ENCODE measurements at places on chromosomes 4 and X. TPM values are rescaled to one million over a fixed set of nuclear protein-coding genes. Genes with fewer than 3 reads are reported as not detected.
A peak's percentile ranks its signal among the peaks of the same experiment; 100 is the strongest.

Gene MUC7
- total RNA-seq = not detected

- no peak overlapping the region for H3K4me3 ChIP-seq
- no peak overlapping the region for H3K27ac ChIP-seq
- H3K36me3 ChIP-seq = no peaks in the 10 kb centered on the region
Measured at GRCh38 chrX:17798921-17799320, 61.6 kb downstream of the SCML1 start.

DNA sequence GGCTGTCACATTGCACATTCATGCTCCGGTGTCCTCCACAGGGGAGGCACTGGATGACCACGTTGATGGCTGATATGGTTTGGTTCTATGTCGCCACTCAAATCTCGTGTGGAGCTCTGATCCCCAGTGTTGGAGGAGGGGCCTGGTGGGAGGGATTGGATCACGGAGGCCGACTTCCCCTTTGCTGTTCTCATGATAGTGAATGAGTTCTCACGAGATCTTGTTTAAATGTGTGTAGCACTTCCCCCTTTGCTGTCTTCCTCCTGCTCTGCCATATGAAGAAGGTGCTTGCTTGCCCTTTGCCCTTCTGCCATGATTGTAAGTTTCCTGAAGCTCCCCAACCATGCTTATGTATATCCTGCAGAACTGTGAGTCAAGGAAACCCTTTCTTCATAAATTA lies 22.3 kb upstream of the NAT8L start:
- no peaks in the 10 kb centered on the region for H3K36me3 ChIP-seq
- no peak overlapping the region for H3K4me3 ChIP-seq
- peaks cover 3% of the 10 kb centered on the region for H3K4me1 ChIP-seq
- peaks cover 26% of the 10 kb centered on the region for H3K27me3 ChIP-seq
- DNase-seq = no peak
- no peak overlapping the region for H3K27ac ChIP-seq

Gene MYOZ2
- not detected for total RNA-seq

Gene MAOA
- 0.21 TPM for total RNA-seq

- DNase-seq = no peak
- peaks cover 3% of the 10 kb centered on the region for H3K27me3 ChIP-seq
- no peaks in the 10 kb centered on the region for H3K36me3 ChIP-seq
- H3K4me1 ChIP-seq = no peaks in the 10 kb centered on the region
- no peak overlapping the region for H3K4me3 ChIP-seq
Measured at GRCh38 chr4:175988511-175988910, 77.1 kb upstream of the WDR17 start.

Gene KDR
- total RNA-seq = 0.12 TPM

- H3K4me1 ChIP-seq = peaks cover 34% of the 10 kb centered on the region
- DNase-seq = no peak
- no peak overlapping the region for H3K4me3 ChIP-seq
Measured at GRCh38 chr4:36274158-36274557, 7.3 kb upstream of the DTHD1 start.

Gene CLNK
- 0.32 TPM for total RNA-seq

DNA sequence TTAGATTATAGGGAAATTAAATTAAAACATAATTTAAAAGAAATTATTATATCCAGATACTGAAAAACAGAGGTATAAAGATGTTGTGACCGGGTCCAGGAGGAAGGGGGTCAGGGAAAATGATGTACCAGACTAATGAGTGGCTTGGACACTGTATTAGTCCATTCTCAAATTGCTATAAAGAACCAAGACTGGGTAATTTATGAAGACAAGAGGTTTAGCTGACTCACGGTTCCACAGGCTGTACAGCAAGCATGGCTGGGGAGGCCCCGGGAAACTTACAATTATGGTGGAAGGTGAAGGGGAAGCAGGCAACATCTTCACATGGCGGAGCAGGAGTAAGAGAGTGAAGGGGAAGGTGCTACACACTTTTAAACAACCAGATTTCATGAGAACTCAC lies 3.4 kb upstream of the FAM9B start:
- DNase-seq = no peak
- no peak overlapping the region for H3K4me3 ChIP-seq
- H3K36me3 ChIP-seq = peaks cover 2% of the 10 kb centered on the region
- peak overlapping the region; percentile 40 for H3K27ac ChIP-seq
- H3K27me3 ChIP-seq = no peaks in the 10 kb centered on the region

Gene FREM3
- not detected for total RNA-seq

Gene FAM200B
- total RNA-seq = 13.1 TPM

Gene EDA
- total RNA-seq = 1.4 TPM

GRCh38 chr4:126396703-126397102 lies 1081.9 kb downstream of the FAT4 start:
- H3K4me1 ChIP-seq = no peaks in the 10 kb centered on the region
- H3K4me3 ChIP-seq = no peak overlapping the region
- H3K27ac ChIP-seq = no peak overlapping the region
- no peak for DNase-seq

DNA sequence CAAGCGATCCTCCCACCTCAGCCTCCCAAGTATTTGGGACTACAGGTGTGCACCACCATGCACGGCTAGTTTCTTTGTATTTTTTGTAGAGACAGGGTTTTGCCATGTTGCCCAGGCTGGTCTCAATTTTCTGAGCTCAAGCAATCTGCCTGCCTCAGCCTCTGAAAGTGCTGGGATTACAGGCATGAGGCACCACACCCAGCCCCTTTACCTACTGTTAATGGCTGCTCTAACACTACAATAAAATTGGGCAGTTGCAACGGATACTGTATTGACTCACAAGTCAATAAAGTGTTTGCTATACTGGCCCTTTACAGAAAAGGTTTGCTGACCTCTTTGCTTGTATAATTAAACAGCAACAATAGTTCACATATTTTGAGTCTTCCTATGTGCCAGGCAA lies 41.5 kb downstream of the TRIM2 start:
- no peak overlapping the region for H3K4me3 ChIP-seq
- no peak overlapping the region for H3K27ac ChIP-seq
- H3K36me3 ChIP-seq = no peaks in the 10 kb centered on the region
- no peak for DNase-seq

- no peaks in the 10 kb centered on the region for H3K4me1 ChIP-seq
- H3K36me3 ChIP-seq = no peaks in the 10 kb centered on the region
- no peak for DNase-seq
- no peak overlapping the region for H3K27ac ChIP-seq
Measured at GRCh38 chr4:66516940-66517339, 846.7 kb upstream of the EPHA5 start.

GRCh38 chr4:6701371-6701770 lies 7.7 kb downstream of the S100P start:
- no peaks in the 10 kb centered on the region for H3K27me3 ChIP-seq
- peak; percentile 42 for DNase-seq
- peaks cover 42% of the 10 kb centered on the region for H3K36me3 ChIP-seq
- peaks cover 43% of the 10 kb centered on the region for H3K4me1 ChIP-seq
- no peak overlapping the region for H3K27ac ChIP-seq
- no peak overlapping the region for H3K4me3 ChIP-seq

DNA sequence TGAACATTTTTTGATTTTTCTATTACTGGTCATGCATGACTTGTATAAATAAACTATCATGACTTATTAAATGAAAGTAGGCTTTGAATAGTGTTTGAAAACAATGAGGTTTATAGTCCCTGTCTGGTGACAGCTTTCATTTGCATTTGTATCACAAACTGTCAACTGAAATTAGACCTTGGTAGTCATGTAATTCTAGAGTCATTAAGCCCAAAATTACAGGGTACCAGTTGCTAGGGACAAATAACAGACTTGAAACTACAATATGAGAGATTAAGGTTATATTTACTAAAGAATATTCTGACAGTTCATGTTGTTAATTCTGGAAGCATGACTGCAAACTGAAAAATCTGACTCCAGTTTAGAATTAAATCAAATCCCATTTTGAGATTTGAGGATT lies 9.2 kb upstream of the VAMP7 start:
- DNase-seq = no peak
- peaks cover 22% of the 10 kb centered on the region for H3K27me3 ChIP-seq
- peaks cover 2% of the 10 kb centered on the region for H3K4me1 ChIP-seq
- H3K27ac ChIP-seq = no peak overlapping the region
- no peaks in the 10 kb centered on the region for H3K36me3 ChIP-seq

Gene MAGEA4
- total RNA-seq = not detected

Gene ARHGEF6
- 34.5 TPM for total RNA-seq

GRCh38 chr4:147874109-147874508 lies 142.2 kb downstream of the ARHGAP10 start:
- no peak for DNase-seq
- H3K27ac ChIP-seq = no peak overlapping the region
- H3K4me3 ChIP-seq = no peak overlapping the region
- no peaks in the 10 kb centered on the region for H3K36me3 ChIP-seq

GRCh38 chr4:16217300-16218051 lies 8.8 kb downstream of the TAPT1 start:
- DNase-seq = no peak
- H3K27ac ChIP-seq = peak overlapping the region; percentile 78
- H3K4me3 ChIP-seq = peak overlapping the region; percentile 60
- no peaks in the 10 kb centered on the region for H3K27me3 ChIP-seq

Gene CFAP99
- total RNA-seq = not detected

Gene TSPAN6
- 0.43 TPM for total RNA-seq

DNA sequence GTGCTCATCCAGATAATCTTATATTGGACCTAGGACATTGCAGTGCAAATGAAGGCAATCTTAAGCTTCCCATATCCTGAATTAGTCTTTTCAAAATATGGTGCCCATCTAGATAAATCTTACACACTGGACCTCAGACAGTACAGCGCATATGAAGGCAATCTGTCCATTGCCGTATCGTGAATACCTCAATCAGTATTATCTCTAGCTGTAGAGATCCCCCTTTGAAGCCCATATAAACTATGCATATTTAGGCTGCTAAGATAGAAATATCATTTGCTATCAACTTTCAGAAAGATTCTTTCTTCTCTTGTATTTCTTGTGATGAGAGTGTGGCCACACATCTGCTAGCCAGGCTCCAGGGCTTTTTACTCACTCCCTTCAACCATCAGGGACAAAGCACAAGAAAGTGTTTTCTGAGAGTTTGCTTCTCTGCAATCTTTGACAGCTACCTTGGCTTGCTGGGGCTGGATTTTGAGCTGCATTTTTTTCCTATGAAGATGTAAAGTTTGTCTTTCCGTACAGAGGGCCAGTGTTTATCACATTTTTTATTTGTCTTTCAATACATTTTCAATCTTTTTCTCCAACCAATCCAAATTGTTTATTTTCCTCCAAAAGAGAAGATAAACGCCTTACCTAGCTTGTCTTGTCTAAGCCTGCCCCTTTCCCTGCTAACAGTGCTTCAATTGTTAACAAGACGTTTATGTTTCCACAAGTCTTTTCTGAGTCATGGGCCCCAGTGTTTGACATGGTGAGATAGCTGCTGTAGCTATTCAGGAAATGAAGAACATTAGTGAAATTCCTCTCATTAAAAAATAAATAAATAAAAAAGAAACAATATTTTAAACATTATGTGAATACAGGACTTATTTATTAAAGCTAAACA lies 57.6 kb upstream of the FAT1 start:
- H3K27me3 ChIP-seq = no peaks in the 10 kb centered on the region
- H3K36me3 ChIP-seq = no peaks in the 10 kb centered on the region

- peaks cover 5% of the 10 kb centered on the region for H3K4me1 ChIP-seq
- no peak for DNase-seq
- no peak overlapping the region for H3K27ac ChIP-seq
- peaks cover 11% of the 10 kb centered on the region for H3K36me3 ChIP-seq
Measured at GRCh38 chr4:47567511-47567910, 82.4 kb downstream of the ATP10D start.

DNA sequence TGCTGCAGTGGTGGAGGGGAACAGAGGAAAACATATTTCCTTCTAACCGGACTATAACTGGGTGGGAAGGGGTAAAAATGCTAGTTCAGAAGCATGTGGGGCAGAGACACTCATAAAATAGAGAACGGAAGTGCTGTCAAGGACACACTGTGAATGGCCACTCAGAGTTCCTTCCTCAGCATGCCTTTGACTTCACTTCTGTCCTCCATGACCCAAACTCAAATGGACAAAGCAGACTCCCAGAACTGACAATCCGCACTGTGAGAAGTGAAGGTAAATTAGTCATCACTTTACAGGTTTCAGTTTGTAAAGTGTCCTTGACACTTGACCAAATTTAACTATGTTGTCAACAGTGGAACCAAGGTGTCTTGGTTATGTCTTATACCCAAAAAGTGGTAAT lies 30.2 kb upstream of the ELF2 start:
- H3K4me3 ChIP-seq = no peak overlapping the region
- H3K4me1 ChIP-seq = no peaks in the 10 kb centered on the region
- H3K27ac ChIP-seq = no peak overlapping the region

Gene C1QTNF7
- not detected for total RNA-seq

Gene DCAF8L2
- not detected for total RNA-seq

Gene MAML3
- 2.1 TPM for total RNA-seq

GRCh38 chrX:150766351-150767044 lies 73.3 kb downstream of the MTMR1 start:
- no peak for DNase-seq
- H3K4me1 ChIP-seq = no peaks in the 10 kb centered on the region
- H3K27ac ChIP-seq = peak overlapping the region; percentile 38
- H3K27me3 ChIP-seq = no peaks in the 10 kb centered on the region

DNA sequence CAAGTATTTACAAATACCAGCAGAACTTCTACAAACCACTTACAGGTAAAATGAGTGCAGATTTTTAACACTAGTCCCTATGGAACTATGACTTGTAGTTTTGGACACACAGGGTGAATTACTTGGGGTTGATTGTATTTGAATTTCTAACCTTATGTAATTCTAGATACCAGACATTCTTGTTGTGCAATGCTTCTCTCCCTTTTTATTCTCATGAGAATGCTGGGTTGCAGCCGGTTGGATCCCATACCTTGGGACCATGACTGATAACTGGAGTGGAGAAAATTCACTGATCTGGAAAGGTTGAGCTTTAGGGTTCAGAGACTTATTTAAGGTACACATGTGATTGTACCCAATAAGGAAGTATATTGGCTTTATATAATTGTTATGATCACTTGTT lies 8.8 kb downstream of the TET2 start:
- H3K4me3 ChIP-seq = no peak overlapping the region
- H3K27me3 ChIP-seq = no peaks in the 10 kb centered on the region
- H3K4me1 ChIP-seq = peaks cover 30% of the 10 kb centered on the region
- no peak for DNase-seq

- no peak for DNase-seq
- peak overlapping the region; percentile 97 for H3K27ac ChIP-seq
- H3K4me1 ChIP-seq = peaks cover 45% of the 10 kb centered on the region
Measured at GRCh38 chr4:189941005-189941450, 356 bp downstream of the FRG1 start.

- H3K4me3 ChIP-seq = no peak within 1 kb of the TSS
- no peak within 1 kb of the TSS for H3K27ac ChIP-seq
- H3K4me1 ChIP-seq = no peaks in the 10 kb centered on the region
- no peak for DNase-seq
- H3K27me3 ChIP-seq = no peaks in the 10 kb centered on the region
Measured at GRCh38 chr4:40334591-40335524, at the start of gene CHRNA9. Gene CHRNA9, plus strand, starts transcription at chr4:40335333. Its CDS starts 135 bp downstream, at chr4:40335468.

GRCh38 chr4:119035951-119036737 lies 99.5 kb upstream of the MYOZ2 start:
- H3K4me3 ChIP-seq = no peak overlapping the region
- no peaks in the 10 kb centered on the region for H3K36me3 ChIP-seq
- peaks cover 9% of the 10 kb centered on the region for H3K27me3 ChIP-seq
- no peak overlapping the region for H3K27ac ChIP-seq
- peaks cover 13% of the 10 kb centered on the region for H3K4me1 ChIP-seq

GRCh38 chrX:123971982-123972381 lies 10.5 kb downstream of the STAG2 start:
- peak overlapping the region; percentile 54 for H3K27ac ChIP-seq
- peaks cover 35% of the 10 kb centered on the region for H3K4me1 ChIP-seq
- H3K36me3 ChIP-seq = peaks cover 17% of the 10 kb centered on the region
- no peak for DNase-seq
- H3K27me3 ChIP-seq = no peaks in the 10 kb centered on the region
- peak overlapping the region; percentile 3 for H3K4me3 ChIP-seq

- H3K4me1 ChIP-seq = peaks cover 35% of the 10 kb centered on the region
- no peak within 1 kb of the TSS for H3K27ac ChIP-seq
- H3K36me3 ChIP-seq = no peaks in the 10 kb centered on the region
- DNase-seq = peak; percentile 45
- H3K27me3 ChIP-seq = peaks cover 98% of the 10 kb centered on the region
- H3K4me3 ChIP-seq = peak within 1 kb of the TSS; percentile 68
Measured at GRCh38 chr4:80266253-80266901, at the start of gene FGF5. Gene FGF5, plus strand, starts transcription at chr4:80266664. Its CDS starts 161 bp downstream, at chr4:80266825.
